IMR-90 (cell line): ENCODE measurements at places on chromosomes 11 and 22.

GRCh38 chr11:91996526-91996925 lies 228.1 kb upstream of the FAT3 start:
- DNase-seq, result no peak

DNA sequence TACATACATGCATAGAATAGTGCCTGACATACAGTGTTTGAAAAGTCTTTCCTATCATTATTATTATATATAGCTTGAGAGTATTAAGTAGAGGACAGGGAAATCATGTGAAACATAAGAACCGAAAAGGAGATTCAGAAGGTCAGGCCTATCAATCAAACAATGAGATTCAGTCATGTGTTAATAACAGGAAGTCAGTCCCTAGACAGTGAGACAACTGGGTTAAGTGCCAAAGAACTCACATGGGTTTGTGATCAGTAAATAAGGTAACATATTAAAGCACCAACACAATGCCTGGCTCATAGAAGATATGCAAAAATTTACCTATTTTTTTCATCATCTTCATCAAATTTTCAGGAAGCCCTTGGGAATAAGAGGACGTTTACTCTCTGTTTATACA lies 174.3 kb upstream of the FAT3 start:
- no peak for DNase-seq

- DNase-seq, result peak; percentile 83
Observed at GRCh38 chr11:8832571-8833260, 78.3 kb upstream of the AKIP1 start.

GRCh38 chr11:9138612-9139579 lies 47.5 kb upstream of the SCUBE2 start:
- peak; percentile 95 for DNase-seq

GRCh38 chr22:35708453-35708852 lies 9.2 kb upstream of the APOL5 start:
- peak; percentile 69 for DNase-seq

DNA sequence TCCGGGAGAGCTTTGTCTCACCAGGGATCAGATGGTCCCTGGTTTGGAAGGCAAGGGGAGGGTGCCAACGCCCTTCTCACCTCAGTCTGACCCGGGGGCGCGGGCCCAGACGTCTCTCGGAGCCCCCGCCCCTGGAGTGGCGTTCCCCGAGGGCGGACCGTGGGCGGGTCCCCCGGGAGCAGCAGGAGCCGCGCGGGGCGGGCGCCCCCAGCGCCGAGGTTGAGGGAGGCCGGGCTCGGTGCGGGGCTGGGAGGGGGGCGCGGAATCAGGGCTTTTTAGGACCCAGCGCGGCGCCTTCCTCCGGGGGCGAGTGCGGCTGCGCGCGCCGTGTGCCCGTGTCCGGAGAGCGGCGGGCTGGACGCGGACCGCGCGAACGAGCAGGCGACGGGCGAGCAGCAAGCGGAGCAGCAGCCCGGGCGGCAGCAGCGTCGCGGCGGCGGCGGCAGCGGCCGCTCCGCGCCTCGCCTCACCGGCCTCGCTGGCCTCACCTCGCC lies at the start of gene KCNC1:
TSS of gene KCNC1 (plus strand) at position 364 of the 494 bp plus-strand sequence. CDS start 1,222 bp downstream, outside the sequence.
- DNase-seq, result peak; percentile 34

DNA sequence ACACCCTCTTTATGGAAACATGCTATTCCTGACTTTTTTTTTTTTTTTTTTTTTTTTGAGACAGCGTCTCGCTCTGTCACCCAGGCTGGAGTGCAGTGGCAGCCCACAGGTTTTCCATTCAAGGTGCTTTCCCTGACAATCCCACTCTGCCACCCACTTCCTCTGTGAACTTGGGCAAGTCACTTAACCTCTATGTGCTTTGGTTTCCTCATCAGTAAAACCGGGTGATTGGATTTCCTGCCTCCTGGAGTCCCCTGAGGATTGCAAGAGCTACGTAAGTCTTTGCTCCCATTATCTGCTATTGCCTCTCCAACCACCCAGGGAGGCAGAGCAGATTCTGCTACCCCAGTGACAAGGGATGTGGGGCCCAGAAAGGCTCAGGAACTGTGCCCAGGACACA lies 54.1 kb downstream of the CELSR1 start:
- no peak for DNase-seq

GRCh38 chr11:1742371-1742770 lies 8.0 kb downstream of the IFITM10 start:
- no peak for DNase-seq

- DNase-seq, result no peak
Observed at GRCh38 chr11:1223346-1224110, 662 bp downstream of the MUC5B start.

GRCh38 chr22:49186762-49187161 lies 640.9 kb downstream of the BRD1 start:
- no peak for DNase-seq

- no peak for DNase-seq
Observed at GRCh38 chr11:35047179-35047578, 91.8 kb upstream of the CD44 start.

DNA sequence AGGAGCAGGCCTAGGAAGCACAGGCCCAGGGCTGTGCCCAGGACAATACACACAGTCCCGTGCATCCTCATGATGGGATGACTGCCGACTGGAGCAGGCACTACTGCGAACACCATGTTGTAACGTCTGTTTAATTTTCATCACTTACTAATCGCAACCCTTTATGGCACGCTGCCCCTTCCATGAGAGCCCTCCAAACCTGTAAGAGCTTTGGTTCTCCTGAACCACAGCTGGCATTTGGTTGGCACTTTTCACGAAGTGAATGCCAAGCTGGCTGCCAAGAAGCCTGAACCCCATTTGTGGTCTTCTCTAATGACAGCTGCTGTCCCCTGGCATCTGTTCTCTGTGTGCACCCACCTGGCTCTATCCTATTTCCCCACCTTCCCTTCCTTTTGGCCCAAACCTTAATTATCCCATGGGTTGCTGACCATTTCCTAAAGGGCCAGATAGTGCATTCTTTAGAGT lies 36.5 kb downstream of the APOL1 start:
- DNase-seq, result no peak

GRCh38 chr22:46588279-46589140 lies 31.7 kb upstream of the GRAMD4 start:
- DNase-seq, result no peak

- DNase-seq, result no peak
Observed at GRCh38 chr11:114073007-114073827, 13.7 kb downstream of the ZBTB16 start.

GRCh38 chr11:59753650-59754493 lies 1.3 kb upstream of the STX3 start:
- peak; percentile 63 for DNase-seq

DNA sequence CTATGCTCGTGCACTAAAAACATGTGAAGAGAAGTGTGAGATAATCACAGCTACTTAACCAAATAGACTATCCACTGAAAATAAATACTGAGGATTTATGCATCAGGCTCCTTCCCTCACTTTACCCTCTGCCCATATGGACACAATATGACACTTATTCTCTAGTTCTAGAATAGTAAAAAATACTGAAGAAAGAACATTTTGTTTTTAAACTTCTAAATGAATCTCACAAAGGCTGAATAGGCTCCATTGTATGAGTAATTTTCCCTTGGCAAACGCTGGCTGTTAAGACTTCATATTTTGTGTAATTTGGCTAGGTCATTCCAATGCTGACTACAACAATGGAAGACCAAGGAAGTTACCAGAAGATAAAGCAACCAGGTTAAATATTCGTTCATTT lies 9.9 kb downstream of the HPS5 start:
- peak; percentile 28 for DNase-seq

DNA sequence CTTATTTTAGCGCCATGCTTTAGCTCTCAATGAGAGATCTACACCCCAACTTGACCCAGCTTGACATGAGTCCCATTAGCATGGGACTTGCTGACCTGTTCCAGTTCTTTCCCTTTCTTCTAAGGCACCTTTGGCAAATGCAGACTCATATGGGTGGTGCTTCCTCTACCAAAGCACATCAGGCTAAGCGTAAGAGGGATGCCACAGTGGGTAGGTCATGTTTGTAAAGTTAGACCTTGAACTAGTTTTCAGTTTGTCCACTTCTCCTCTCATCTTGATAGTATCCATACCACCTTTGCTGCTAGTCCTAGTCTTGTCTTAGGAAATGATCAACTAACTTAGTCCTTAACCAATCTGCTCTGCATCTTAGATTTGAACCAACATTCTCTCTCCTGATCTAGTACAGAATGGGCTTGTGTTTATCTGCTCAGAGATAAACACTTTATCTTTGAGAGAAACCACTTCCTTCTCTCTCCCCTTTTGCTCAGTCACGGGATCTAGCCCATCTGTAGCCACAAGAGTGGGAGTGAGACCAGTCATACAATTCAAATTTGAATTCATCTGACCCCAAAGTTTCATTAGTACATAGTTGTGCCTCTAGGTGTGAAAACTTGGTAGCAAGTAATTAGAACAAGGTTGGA lies 72.1 kb upstream of the CD44 start:
- no peak for DNase-seq

DNA sequence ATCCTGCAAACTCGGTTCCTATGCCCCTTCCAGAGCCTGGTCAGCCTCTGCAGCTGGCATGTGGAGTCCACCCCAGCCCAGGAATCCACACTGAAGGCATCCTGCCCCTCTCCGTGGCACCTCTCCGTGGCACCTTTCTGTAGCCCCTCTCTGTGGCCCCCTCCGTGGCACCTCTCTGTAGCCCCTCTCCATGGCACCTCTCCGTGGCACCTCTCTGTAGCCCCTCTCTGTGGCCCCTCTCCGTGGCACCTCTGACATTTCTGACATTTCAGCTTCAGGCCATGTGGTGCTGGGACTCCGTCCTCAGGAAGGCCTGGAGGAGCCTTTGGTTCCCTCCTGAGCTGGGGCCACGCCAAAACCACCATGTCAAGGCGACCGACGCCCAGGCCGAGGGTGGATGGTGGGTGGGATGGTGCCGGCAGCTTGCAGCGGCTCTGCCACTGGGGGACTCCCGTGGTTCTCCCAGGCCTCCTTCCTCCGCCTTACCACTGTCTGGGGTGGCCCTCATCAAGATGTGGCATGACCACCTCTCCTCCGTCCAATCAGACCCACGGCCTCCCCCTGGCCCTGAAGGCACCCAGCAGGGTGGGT lies 1518.5 kb downstream of the BRD1 start:
- no peak for DNase-seq

DNA sequence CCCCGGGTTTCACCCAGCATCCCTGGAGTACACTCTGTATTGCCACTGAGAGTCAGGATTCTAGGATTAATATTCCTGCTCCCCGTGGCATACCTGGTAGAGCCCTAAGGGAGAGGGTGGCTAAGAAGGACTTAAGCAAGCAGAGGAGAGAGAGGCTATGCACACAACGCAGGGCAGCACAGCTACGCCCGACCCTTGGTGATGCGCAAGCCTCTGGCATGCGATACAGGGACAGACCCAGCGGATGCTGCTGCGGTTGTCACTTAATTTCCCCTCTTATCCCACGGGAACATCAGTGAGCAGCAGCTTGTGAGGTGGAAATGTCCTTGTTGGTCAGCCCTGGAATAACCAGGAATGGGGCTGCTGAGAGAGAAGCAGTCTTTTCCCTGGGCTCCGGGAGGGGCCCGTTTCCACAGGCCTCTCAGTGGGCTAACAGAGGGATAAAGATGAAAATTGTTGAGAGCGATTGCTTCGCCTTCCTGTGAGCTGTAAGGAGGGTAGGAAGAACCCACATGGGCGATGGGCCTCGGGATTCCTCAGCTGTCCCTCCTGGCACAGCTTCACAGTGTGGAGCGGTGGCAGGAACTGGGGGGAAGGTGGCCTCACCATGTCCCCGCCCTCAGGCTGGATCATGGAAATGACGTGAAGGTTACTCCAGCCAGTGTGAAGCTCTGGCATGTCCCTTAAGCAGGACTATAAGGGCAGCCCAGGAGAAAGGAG lies 48.4 kb upstream of the RAB1B start:
- no peak for DNase-seq

- no peak for DNase-seq
Observed at GRCh38 chr11:20041499-20041898, 118.8 kb downstream of the DBX1 start.

GRCh38 chr11:119890466-119890865 lies 161.5 kb upstream of the NECTIN1 start:
- no peak for DNase-seq

DNA sequence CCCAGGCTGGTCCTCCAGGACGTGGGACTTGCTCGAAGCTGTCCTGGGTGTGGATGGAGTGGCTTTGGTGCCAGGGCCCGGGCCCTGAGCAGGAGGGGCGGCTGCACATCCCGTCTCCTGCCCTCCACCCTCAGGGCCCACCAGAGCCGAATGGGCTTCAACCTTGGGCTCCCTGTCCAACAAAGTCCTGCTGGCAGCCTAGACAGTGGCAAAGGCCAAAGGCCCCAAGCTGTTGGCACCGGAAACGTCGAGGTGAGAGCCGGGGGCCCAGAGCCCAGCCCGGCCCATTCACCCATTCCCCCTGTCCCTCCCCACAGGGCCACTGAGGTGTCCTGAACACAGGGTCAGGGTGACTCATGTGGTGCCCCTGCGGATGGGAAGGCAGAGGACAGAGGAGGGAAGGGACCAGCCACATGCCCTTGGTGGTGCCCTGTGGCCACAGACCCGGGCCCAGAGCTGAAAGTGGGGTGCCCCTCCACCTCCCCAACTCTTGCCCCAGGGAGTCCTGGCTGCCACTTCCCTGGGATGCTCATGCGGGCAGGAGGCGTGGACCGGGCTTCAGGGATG lies 9.1 kb downstream of the TSPAN32 start:
- no peak for DNase-seq

DNA sequence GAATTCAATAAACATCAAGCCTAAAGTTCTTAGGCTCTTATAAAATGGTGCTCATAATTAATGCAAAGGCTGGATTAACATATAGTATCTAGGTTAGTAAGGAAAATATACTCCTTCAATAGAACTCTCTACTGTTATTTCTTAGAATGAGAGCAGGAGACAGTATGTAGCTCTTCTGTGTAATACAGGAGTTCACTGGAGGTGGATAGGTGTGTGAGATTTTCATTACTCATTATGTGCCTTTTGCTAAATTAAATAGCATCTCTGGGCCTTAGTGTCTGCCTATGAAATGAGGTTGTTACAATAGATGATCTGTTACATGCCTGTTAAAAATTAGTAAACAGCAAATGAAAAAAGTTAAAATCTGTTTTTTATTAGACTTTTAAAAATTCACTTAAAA lies 20.6 kb downstream of the EED start:
- DNase-seq, result no peak

GRCh38 chr11:36376888-36377758 lies 81.0 kb downstream of the PRR5L start:
- DNase-seq, result peak; percentile 28

DNA sequence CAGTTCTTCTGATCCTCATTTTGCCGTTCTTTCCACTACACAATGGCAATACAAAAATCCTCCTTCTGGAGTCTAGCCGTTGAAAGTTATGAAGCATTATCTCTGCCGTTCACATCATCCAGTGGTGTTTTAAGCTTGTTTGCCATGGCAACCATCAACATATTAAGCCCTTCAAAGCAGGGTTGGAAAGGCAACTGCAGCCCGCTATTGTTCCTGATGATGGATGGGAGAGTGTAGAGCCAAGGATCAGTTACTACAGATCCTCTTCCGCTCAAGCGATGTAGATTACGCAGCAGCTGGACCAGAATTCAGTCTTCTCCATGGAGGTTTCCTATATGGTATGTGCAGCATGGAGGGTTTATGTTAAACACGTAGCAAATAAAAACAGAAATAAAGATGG lies 352.7 kb downstream of the NTM start:
- no peak for DNase-seq

GRCh38 chr11:116866804-116867455 lies 29.5 kb upstream of the APOA1 start:
- no peak for DNase-seq

- DNase-seq, result peak; percentile 61
Observed at GRCh38 chr11:134272381-134273316, 3.5 kb upstream of the GLB1L3 start.
